ENCODE measurements at places on chromosomes 13 and 19. TPM values are rescaled to one million over a fixed set of nuclear protein-coding genes. Genes with fewer than 3 reads are reported as not detected.

GRCh38 chr19:33193865-33194362 is at the start of gene LRP3:
Gene LRP3 (plus strand): TSS chr19:33194330. CDS start chr19:33194786, 456 bp downstream.
- peak; percentile 72 for DNase-seq

The MBD3L2 gene
- polyA plus RNA-seq, result not detected

DNA sequence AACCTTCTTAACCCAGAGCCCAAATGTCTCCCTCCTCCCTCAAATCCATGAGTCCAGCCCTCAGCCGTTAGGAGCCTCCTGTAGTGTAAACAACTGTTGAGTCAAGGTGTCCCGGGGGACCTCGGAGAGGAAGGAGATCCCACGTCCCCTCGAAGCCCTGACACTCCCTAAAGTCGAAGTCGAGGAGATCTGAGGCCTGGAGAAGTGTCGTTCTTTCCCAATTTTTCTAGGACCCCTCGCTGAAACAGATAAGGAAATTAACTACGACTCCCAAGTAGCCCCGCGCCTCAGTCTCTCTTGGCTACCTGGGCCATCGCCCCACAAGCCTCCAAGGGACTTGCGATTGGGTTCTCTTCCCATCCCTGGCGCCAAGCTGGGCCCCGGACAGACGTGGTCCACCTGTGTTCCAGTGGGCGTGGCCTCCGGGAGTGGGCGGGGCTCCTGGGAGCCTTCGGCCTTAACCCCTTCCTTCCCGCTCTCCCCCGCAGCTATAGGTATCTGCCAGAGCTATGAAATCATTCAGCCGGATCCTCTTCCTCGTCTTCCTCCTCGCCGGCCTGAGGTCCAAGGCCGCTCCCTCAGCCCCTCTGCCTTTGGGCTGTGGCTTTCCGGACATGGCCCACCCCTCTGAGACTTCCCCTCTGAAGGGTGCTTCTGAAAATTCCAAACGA is 869 bp downstream of the GFY start:
- DNase-seq, result no peak

DNA sequence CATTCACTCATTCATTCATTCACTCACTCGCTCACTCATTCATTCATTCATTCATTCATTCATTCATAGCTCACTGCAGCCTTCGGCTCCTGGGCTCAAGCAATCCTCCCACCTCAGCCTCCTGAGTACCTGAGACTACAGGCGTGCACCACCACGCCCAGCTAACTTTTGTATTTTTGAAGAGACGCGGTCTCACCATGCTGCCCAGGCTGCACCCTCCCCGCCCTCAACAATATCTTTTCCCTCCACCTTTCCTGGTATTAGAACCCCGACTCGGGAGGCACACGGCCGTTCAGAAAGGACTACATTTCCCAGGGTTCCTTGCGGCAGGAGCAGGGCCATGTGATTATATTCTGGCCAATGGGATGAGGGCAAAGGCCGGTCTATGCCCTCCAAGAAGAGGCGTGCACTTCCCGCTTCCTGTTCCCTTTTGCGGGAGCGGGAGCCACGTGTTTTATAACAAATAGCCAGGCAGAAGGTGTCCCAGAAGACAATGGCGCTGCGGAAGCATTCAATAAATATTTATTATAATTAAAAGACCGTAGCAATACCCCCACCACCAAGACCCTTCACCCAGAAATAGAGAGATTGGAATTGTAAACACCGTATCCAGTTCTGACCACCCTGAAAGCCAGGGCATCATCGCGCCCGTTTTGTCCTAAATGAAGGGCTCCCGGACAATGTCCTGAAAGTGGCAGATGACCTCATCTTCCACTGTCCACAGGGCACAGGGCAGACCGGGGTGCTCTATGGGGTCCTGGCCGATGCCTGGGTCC is 15.9 kb downstream of the TICAM1 start:
- peak; percentile 92 for DNase-seq

The BEST2 gene
- 0.08 TPM for polyA plus RNA-seq

DNA sequence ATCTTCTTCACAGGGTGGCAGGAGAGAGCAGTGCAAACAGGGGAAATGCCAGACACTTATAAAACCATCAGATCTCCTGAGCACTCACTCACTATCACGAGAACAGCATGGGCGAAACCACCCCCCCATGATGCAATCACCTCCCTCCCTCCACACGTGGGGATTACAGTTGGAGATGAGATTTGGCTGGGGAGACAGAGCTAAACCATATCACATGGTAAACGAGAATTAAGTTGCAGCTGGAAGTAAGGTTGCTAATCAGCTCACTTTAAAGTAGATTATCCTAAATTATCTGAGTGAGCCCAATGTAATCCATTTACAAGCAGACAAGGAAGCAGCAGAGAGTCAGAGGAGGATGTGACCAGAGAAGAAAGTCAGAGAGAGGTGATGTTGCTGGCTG is 102.2 kb upstream of the IPO5 start:
- DNase-seq, result no peak

- no peak for DNase-seq
Observed at GRCh38 chr13:98835156-98835555, 82.7 kb upstream of the SLC15A1 start.

DNA sequence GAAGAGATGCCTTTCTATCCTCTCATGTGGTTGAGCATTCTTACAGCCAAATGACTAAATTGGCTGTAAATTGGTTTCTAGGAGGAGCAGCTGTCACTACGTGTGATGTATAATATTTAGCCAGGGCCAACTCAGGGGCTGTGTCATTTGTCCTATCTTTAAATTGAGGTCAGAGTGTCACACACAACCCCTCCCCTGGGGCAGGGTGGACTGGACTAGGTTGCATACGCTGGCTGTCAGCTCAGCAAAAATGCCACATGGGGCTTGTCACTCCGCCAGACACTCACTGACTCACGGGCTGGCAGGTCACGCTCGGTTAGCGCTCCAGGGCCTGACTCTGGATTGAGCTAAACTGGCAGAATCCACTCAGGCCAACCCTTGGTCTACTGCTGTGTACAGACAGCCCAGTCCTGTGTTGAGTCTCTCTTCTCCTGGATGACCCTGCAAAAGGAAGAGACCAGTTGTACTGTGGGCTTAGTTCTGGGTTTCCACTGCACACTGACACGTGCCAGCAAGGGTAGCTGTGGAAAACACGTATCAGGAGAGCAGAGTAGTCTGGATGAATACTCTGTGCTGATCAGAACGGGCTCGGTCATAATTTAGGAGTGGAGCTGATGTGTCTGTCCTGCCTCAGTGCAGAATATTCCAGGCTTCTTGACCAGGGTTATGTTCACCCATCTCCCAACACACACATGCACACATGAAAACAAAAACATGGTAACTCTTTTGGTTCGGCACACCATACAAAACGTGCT is 29.1 kb downstream of the SHISA2 start:
- DNase-seq, result peak; percentile 94

- DNase-seq, result no peak
Observed at GRCh38 chr13:26867451-26868091, 107.0 kb upstream of the GPR12 start.

DNA sequence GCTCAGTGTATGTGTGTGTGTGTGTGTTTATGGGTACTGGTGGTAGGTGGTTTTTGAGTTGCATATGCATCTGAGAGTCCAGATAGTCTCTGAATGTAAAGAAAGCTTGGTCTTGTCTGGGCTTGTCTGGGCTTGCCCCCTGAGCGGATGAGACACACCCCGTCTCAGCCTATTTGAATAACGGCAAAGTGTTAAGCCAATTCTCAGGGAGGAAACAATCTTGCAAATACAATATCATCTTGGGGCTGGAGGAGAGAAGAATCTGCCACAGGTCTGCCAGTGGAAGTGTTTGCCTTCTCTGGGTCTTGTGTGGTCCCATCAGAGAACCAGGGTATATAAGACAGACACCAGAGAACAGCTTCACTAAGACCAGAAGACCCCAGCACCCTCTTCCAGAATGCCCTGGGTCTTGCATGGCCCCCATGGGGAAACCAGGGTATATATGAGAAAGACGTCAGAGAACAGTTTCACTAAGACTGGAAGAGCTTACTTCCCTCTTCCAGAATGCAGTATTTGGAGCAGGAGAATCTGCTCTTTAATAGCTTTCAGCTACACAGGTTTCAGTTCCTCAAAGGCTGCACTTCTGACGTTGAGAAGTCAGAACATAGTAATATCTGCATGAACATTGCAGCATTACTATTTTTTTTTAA is 13.3 kb downstream of the CD70 start:
- DNase-seq, result no peak

- no peak for DNase-seq
Observed at GRCh38 chr19:4266253-4267000, 12.6 kb upstream of the SHD start.

The DMWD gene
- polyA plus RNA-seq, result 61.8 TPM

- no peak for DNase-seq
Observed at GRCh38 chr13:28058866-28059613, 41.3 kb downstream of the FLT3 start.

DNA sequence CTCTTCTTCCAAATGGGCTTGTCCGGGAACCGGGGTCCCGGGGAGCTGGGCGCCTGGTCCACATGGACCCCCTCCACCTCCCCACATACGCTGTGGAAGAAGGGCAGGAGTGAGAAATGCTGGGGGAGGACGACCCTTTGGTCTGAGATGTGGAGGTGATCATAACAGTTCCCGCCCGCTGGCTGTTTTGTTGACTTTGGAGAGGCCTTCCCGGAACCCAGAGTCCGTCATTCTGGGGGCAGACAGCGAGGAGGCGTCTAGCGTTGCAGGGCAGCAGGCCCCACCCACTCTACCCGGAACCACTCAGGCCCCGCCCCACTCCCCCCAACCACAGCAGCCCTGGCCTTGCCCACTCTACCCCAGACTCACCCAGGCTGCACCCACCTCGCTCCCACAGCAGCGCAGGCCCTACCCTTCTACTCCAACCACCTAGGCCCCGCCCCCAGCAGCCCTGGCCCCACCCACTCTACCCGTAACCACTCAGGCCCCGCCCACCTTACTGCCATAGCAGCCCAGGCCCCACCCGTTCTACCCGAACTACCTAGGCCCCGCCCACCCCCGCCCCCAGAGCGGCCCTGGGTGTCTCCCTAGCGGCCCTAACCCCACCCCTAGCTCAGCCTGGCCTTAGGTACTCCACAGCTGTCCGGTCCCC is 7.1 kb downstream of the GPR108 start:
- peak; percentile 70 for DNase-seq

DNA sequence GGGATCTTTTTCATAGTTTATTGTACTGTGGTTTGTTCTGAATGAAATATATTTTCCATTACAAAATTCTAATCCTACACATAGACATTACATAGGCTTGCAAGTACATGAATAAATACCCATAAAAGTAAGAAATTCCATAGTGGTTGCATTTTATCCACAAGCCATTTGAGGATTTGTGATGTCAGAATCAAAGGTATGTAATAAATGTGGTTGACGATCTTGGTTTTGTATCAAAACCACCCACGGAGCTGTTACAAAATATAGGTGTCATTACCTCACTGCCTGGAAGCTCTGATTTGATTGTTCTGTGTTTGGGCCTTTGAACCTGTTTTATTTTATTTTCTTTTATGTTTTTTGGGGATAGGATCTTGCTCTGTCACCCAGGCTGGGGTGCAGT is 125.1 kb downstream of the NALCN start:
- DNase-seq, result no peak

The NLRP7 gene
- polyA plus RNA-seq, result not detected
